ENCODE measurements at places on chromosomes 2 and 18.

DNA sequence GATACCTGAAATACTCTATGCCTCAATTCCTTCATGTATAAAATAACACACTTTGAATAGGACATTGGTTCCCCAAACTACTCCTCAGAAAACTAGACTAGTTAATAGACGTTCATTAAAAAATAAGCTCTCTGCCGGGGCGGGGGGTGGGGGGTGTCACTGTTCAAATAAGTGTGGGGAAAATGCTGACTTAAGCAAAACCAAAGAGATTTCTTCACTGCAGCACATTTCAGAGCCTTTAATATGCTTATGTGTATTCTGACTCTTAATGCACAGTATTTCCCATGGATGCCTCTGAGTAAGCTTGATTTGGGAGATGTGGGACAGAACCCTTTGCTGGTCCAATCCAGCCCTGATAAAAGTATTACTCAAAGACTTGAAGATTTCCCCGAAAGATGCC is 93.2 kb downstream of the LYPD6 start:
- no peak for DNase-seq

DNA sequence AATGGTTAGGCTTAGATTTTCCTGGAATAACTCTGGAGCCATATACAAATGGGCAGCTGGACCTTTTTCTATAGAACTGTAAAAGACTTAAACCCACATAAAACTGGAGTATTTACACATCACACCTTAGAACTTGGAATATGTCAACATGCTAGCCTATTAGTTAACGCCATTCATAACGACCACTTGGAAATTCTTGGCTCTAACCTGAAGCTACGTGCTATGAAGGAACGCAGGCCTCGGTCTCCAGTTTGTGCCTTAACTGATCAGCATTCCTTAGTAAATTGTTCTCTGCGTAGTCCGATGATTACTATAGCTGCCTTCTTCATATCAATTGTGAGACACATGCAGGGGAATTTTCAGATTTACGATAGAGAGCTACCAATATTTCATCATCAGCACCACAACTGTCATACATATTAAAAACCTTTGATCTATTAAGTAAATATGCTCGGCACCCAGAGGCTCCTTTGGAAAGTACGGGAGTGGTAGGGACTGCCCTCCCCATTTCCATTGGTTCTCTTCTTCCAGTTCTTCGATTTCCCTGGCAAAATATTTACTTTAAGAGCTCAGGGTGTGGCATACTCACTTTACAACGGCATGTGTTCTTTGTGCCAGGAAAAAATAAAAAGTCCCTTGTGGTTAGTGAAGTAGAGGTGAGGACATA is 17.5 kb upstream of the CCL20 start:
- no peak for DNase-seq

GRCh38 chr2:179771791-179772190 is 89.6 kb downstream of the ZNF385B start:
- no peak for DNase-seq

GRCh38 chr2:179049546-179050311 is at the start of gene CCDC141:
Gene CCDC141, minus strand, starts transcription at chr2:179050137. Its CDS starts 196 bp downstream, at chr2:179049941.
- no peak for DNase-seq

- no peak for DNase-seq
Observed at GRCh38 chr2:239201884-239202283, 198.9 kb downstream of the HDAC4 start.

DNA sequence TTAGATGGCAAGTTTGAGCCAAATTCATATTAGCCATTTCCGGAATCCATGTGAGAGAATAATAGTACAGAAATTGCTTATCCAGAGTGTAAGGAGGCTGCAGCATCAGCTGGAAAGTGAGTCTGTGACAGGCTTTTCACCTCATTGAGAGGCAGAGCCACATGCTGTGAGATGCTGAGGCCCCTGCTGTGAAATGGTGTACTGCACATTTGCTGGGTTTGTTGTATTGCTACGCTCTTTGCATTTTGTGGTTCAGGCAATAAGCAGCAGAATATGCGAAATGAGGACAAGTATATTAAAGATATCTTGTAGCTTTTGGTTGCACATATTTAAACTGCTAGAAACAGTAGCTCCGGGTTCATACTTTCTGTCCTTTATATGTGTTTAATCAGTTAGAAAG is 37.0 kb downstream of the NABP1 start:
- no peak for DNase-seq

GRCh38 chr2:228224410-228224809 is 42.9 kb upstream of the SPHKAP start:
- no peak for DNase-seq

DNA sequence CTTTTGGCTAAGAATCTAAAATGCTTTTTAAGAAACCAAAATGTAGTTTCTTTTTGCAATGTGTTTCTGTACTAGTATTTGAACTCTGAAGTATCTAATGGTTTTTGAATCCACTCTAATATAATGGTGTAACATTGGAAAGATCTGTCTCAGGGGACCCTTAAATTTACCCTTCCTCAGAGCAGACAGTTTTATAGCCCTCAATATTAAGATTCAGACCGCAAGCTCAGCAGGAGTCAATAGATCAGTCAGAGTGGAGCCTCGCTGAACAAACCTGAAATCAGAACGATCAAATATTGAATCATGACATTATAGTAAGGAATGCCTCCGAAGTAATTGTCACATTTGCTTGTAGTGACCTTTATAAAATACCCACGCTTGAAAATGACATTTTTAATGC is 18.3 kb downstream of the SGPP2 start:
- no peak for DNase-seq

DNA sequence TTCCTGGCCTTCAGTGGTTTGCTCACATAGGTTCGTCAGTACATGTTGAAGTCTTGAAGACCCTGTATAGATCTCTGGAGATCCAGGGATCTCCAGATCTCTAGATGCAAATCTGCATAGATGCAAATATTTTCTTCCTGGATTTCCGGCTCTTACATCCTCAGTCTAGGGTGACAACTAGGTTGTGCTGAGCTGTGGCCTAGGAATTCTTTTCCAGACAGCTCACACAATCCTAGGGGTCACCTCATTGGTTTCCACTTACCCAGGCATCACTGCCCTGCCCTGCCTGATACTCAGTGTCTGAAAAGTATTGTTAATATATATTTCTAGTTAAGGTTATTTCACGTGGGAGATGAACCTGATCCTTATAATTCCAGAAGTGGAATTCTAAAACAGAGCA is 105.1 kb upstream of the TTC27 start:
- no peak for DNase-seq

- no peak for DNase-seq
Observed at GRCh38 chr2:71633086-71633485, 179.7 kb downstream of the DYSF start.

GRCh38 chr2:96819128-96819875 is 3.2 kb downstream of the CNNM3 start:
- DNase-seq: peak; percentile 89

DNA sequence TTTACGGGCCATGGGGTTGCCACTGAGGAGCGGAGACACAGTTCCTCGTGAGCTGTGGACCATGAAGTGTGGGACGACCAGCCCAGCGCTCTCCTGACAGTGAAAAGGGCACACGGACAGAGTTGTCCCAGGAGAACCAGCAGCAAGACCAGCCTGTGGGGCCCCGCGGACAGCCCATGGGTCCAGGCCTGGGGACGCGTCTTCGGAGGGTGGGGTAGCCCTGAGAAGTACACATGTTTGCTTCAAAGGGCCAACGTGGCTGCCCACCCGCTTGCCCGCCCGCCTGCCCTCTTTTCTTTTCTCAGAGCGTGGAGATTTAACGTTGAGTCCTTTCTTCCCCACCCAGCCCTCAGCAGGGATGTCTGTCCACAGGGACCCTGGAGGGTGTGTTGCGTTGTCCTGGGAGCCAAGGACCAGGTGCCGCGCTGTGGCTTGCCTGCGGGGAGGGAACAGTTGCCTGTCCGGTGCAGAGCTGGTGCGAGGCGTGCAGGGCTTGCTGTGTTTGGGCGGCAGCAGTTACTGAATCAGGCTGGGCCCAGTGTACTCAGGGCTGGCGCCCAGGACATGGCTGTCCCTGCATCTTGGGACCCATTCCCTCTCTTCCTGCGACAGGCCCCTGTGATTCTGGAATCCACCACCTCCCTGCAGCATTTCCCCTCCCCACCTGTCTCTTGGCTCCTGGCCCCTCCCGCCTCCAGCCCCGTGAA is 120.1 kb upstream of the HDAC4 start:
- no peak for DNase-seq

- peak; percentile 22 for DNase-seq
Observed at GRCh38 chr2:72848436-72849137, 22.8 kb upstream of the EXOC6B start.

DNA sequence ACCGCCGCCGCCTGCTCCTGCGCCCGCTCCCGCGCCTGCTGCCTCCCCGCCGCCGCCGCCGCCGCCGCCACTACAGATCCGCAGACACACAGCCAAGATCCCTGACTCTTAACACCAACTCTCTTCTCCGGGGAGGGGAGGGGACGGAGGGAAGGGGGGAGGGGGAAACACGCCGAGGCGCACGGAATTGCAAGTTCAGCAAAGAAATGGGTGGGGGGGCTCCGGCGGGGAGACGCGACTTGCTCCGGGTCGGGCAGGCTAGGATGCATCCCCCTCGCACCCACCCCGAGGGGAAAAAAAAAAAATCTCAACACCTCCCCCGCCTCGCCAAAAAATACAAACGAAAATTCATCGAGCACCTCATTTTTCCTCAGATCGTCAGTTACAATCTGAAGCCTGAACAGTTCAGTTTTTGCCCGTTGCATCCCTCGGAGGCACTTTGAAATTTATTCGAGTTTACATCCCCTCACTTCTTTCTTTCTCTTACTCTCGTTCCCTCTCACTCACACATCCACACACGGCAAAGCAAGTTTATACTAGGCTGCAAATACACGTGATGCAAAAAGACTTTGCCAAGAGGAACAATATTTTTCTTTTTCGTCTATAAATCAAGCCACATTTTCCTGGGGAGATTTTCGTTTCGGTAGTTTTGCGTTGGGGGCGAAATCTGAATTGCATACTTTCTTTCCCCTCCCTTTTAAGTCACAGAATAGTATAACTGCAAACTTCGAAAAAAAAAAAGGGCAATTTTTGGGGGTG is at the start of gene TCF4:
Gene TCF4 (minus strand): TSS at position 82 of the 759 bp plus-strand sequence. CDS start 1,076 bp downstream, outside the sequence.
- peak; percentile 60 for DNase-seq

DNA sequence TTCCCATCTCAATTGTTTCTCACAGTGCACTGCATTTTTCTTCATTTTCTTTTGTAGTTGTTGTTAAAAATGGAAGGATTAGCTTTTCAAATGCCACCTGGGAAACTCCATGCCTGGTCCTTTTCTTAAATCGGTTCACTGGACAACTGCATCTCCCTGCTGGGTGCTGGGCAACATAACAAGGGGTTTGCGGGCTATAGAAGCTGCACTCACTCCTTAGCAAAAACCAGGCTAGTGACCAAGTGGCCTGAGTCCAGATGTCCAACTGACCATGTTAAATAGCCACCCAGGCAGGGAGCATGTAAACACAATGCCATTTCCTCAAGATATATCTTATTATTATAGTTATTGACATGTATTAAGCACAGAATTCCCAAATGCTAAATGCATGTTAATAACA is 264.9 kb downstream of the ICOS start:
- DNase-seq: peak; percentile 47
